Activated T-helper 9 cell treated with anti-CD3 and anti-CD28 coated beads, Interleukin-2, amount 50 U/mL, for 16 hours (primary cell): ENCODE measurements at places on chromosomes 5 and 9.

DNA sequence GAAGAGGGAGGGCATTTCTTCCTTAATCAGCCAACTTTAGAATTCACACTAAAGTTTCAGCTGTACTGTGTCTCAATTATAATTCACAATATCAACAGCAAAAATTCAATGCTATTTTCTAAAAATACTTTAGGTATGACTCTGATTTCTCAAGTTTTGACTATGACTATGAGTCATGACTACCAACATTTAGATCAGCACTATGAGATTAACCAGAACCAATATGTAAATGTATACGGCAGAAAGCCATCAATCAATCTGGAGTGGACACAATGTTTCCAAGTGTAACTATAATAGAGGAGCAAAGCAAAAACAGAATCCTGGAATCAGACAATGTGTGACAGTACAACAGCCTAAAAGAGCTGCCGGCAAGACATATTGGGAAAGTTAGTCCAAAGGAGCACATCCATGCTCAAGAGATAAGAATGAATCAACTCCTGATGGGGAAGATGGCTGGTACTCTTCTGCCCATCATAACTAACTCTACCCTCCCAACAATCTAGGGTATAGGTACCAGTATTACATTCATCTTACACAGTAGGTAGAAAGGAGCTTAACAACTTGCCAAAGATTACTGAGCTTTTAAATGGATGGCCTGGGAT is 294.4 kb downstream of the SEMA5A start:
- no peak for DNase-seq

GRCh38 chr5:164672931-164673694 is 1167.7 kb downstream of the MAT2B start:
- DNase-seq, result no peak

DNA sequence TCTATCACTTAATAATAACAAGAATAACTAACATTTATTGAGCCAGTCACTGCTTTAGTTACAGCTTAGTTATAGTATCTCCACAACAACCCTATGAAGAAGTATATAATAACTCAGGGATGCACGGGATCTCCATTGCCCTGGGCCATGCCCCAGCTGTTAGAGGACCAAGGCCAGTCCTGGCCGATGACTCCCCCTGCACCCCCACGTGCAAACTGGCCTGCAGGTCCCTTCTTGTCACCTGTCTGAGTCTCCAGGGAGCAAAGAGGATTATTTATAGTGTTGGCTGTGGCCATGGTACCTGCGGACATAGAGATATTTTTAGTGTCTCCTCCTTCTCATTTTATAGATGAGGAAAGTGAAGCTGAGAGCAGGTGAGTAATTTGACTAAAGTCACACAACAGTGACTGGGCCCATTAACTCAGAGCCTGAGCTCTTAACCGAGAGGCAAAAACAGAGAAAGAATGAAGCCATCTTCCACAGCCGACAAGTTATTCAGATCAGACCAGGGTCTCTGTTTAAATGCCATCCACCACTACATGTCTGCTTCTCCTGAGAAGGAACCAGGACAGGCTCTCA is 94.4 kb downstream of the TMEM215 start:
- DNase-seq, result no peak

- DNase-seq, result no peak
These were observed 33.4 kb downstream of the SEMA5A start for GRCh38 chr5:9512457-9512856.

DNA sequence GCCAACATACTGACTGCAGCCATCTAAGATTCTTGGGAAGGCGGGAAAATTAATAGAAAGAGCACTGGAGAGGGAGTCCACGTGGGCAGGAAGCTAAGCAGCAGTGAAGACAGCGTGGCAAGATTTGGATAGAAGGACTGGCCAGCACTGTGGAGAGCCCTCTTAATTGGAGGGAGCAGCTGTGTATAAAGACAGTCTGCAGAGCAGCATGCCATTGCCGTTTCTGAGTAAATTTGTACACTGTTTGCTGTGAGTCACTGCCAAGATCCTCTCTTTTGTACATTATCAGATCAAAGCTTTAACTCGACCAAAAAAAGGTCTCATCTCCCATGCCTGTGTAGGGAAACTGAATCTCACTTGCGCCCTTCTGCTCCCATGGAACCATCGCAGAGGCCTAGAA is 45.3 kb downstream of the INSYN2B start:
- DNase-seq, result no peak

GRCh38 chr5:28483327-28484025 is 1445.1 kb upstream of the CDH9 start:
- DNase-seq, result no peak

GRCh38 chr5:149035372-149035790 is 27.5 kb downstream of the SH3TC2 start:
- DNase-seq, result peak; percentile 39

GRCh38 chr9:105639936-105640335 is 22.3 kb upstream of the TAL2 start:
- DNase-seq, result no peak

GRCh38 chr5:91352831-91353695 is 30.1 kb downstream of the ARRDC3 start:
- no peak for DNase-seq
